H1 (cell line): ENCODE measurements at places on chromosomes 6 and 20. TPM values are rescaled to one million over a fixed set of nuclear protein-coding genes. Genes with fewer than 3 reads are reported as not detected.

The XKR7 gene
- polyA plus RNA-seq, result 2.4 TPM in 2 replicates

The UNC93A gene
- 0.31 and 0.39 TPM in 2 replicates for polyA plus RNA-seq

The INSM1 gene
- 0.86 and 1.4 TPM in 2 replicates for polyA plus RNA-seq

The AIF1 gene
- polyA plus RNA-seq, result 3.7 and 6.3 TPM in 2 replicates

The DCDC2 gene
- polyA plus RNA-seq, result 0.03 TPM in 2 replicates

The DSP gene
- polyA plus RNA-seq, result 12.8 and 14.3 TPM in 2 replicates

The CCN6 gene
- not detected in 2 replicates for polyA plus RNA-seq

The LAMA4 gene
- polyA plus RNA-seq, result 0.95 and 2.0 TPM in 2 replicates

The PLEKHG1 gene
- 0.94 and 0.97 TPM in 2 replicates for polyA plus RNA-seq

The ADGB gene
- polyA plus RNA-seq, result not detected in 2 replicates

The KCNQ2 gene
- polyA plus RNA-seq, result 243 and 277 TPM in 2 replicates

The RBPJL gene
- 1.3 and 1.5 TPM in 2 replicates for polyA plus RNA-seq

The FOXS1 gene
- polyA plus RNA-seq, result 0.45 and 0.47 TPM in 2 replicates

The FABP7 gene
- polyA plus RNA-seq, result 3.6 and 10.6 TPM in 2 replicates

The NANP gene
- 2.7 and 3.8 TPM in 2 replicates for polyA plus RNA-seq

The TFEB gene
- 5.9 and 6.7 TPM in 2 replicates for polyA plus RNA-seq

The CDKN1A gene
- polyA plus RNA-seq, result 36.0 and 56.1 TPM in 2 replicates

The MCCD1 gene
- polyA plus RNA-seq, result not detected in 2 replicates

The LCA5 gene
- 0.16 and 0.44 TPM in 2 replicates for polyA plus RNA-seq

The HLA-DOA gene
- polyA plus RNA-seq, result 89.0 and 120 TPM in 2 replicates

The PMEPA1 gene
- polyA plus RNA-seq, result 12.7 and 18.1 TPM in 2 replicates

The SLC2A10 gene
- 9.0 and 11.9 TPM in 2 replicates for polyA plus RNA-seq

The COMMD7 gene
- 39.4 and 39.8 TPM in 2 replicates for polyA plus RNA-seq

The OR2B6 gene
- polyA plus RNA-seq, result 0.26 and 0.46 TPM in 2 replicates

The SAMD5 gene
- 0.02 TPM in 1 of 2 replicates, not detected in the other for polyA plus RNA-seq

The SYNDIG1 gene
- polyA plus RNA-seq, result 7.8 and 9.1 TPM in 2 replicates

The SYCP2L gene
- polyA plus RNA-seq, result 1.3 and 1.7 TPM in 2 replicates

The TUBB gene
- polyA plus RNA-seq, result 2,449 and 3,022 TPM in 2 replicates

The BPIFB4 gene
- polyA plus RNA-seq, result 0.17 TPM in 1 of 2 replicates, not detected in the other

The WDR46 gene
- polyA plus RNA-seq, result 69.7 and 71.3 TPM in 2 replicates

The KIF25 gene
- polyA plus RNA-seq, result 1.5 and 2.5 TPM in 2 replicates

The RIMS4 gene
- polyA plus RNA-seq, result 13.3 and 18.9 TPM in 2 replicates

The UBD gene
- 0.23 TPM in 1 of 2 replicates, not detected in the other for polyA plus RNA-seq

The GGTLC1 gene
- polyA plus RNA-seq, result not detected in 2 replicates

The TMC2 gene
- 0.05 TPM in 1 of 2 replicates, not detected in the other for polyA plus RNA-seq

The MUCL3 gene
- 0.15 and 0.22 TPM in 2 replicates for polyA plus RNA-seq

The PRRT1 gene
- polyA plus RNA-seq, result 0.71 and 1.4 TPM in 2 replicates

The EFCAB8 gene
- polyA plus RNA-seq, result 0.02 and 0.06 TPM in 2 replicates

The RAET1G gene
- polyA plus RNA-seq, result 0.08 and 0.16 TPM in 2 replicates

The EPHA7 gene
- polyA plus RNA-seq, result 0.74 and 1.3 TPM in 2 replicates

The CD40 gene
- 18.8 and 19.6 TPM in 2 replicates for polyA plus RNA-seq

The ARMH2 gene
- polyA plus RNA-seq, result not detected in 2 replicates

The ISM1 gene
- 0.35 and 0.62 TPM in 2 replicates for polyA plus RNA-seq

The COL21A1 gene
- polyA plus RNA-seq, result 0.75 and 1.6 TPM in 2 replicates

The CYP39A1 gene
- 0.20 and 0.71 TPM in 2 replicates for polyA plus RNA-seq

The TMEM217 gene
- polyA plus RNA-seq, result 0.27 and 1.1 TPM in 2 replicates

The FAM162B gene
- 1.6 and 2.6 TPM in 2 replicates for polyA plus RNA-seq

The SCUBE3 gene
- 0.80 and 1.1 TPM in 2 replicates for polyA plus RNA-seq

The SPATS1 gene
- not detected in 2 replicates for polyA plus RNA-seq

The MRPL18 gene
- polyA plus RNA-seq, result 45.0 and 58.7 TPM in 2 replicates

The CDH4 gene
- polyA plus RNA-seq, result 4.3 and 6.4 TPM in 2 replicates

The TAGAP gene
- polyA plus RNA-seq, result not detected in 2 replicates

The ZC2HC1B gene
- polyA plus RNA-seq, result not detected in 2 replicates

The CCM2L gene
- polyA plus RNA-seq, result 15.8 and 23.1 TPM in 2 replicates

The RSPH4A gene
- 0.14 and 0.38 TPM in 2 replicates for polyA plus RNA-seq

The WFDC10B gene
- 0.21 and 0.36 TPM in 2 replicates for polyA plus RNA-seq

The MOG gene
- 0.17 and 0.19 TPM in 2 replicates for polyA plus RNA-seq

The AURKA gene
- 37.5 and 45.8 TPM in 2 replicates for polyA plus RNA-seq

The PPP1R16B gene
- 2.6 and 3.8 TPM in 2 replicates for polyA plus RNA-seq

The MCHR2 gene
- polyA plus RNA-seq, result not detected in 2 replicates
